ENCODE measurements at places on chromosomes 13 and 19.
A peak's percentile ranks its signal among the peaks of the same experiment; 100 is the strongest.

DNA sequence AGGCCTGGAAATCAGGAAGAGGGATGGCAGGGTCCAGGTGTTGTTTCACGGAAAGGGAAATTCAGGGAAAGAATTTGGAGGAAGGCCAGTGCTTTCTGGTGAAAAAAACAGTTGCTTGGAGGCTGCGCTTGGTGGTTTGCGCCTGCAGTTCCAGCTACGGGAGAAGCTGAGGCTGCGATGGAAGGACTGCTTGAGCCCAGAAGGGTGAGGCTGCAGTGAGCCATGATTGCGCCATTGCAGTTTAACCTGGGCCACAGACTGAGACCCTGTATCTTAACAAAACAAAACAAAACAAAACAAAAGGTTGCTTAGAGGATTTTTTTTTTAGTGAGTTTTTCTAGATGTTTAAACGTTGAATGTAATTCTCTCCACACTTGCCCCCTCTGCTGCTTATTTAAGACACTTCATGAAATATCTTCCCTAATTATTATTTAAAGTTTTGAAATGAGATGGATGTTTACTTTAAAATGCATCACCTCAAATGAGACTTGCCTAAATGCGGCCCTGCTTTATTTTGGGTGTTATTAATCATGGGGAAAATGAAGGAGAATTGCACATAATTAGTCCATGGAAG lies 75.4 kb upstream of the TRPC4 start:
- DNase-seq = no peak

- DNase-seq = no peak
These were observed 36.2 kb upstream of the ENOX1 start for GRCh38 chr13:43822969-43823368.

DNA sequence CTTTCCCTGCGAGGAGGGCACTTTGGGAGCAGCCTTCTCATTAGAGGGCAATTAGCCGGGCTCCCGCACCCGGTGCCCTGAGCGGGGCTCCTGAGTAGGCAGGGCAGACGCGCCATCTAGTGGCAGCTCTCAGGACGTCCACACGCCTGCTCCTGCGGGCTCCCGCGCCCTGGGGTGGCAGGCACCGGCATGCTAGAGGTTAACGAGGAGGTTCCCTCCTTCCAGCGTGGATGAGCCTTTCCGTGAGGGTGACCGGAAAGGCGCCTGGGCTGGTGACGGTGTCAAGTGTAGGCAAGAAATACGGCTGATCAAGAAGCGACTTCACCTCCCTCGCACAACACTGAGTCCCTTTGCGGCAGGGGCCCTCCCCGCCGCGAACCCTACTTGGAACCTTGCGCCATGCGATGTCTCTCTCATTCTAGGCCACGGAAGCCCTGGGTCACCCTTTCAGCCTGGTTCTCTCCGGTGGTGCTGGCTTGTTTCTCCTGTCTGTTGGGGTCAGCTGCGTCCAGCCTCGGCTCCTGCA lies 67.7 kb downstream of the ALOX5AP start:
- DNase-seq = peak; percentile 47

GRCh38 chr19:17499648-17500446 lies 11.6 kb upstream of the PGLS start:
- DNase-seq = peak; percentile 12

DNA sequence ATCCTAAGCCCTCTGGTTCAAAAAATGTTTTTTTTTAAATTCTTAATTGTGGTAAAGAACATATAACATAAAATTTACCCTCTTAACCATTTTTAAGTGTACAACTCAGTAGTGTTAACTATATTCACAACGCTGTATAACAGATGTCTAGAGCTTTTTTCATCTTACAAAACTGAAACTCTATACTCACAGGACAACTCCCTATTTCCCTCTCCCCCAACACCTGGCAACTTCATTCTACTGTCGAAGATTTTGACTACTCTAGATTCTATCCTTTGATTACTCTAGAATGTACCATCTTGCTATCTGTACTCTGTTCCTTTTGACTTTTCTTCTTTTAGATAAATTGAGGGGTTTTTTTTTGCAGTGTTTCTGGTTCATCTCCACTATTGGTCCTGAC lies 200.4 kb downstream of the KLF12 start:
- no peak for DNase-seq

DNA sequence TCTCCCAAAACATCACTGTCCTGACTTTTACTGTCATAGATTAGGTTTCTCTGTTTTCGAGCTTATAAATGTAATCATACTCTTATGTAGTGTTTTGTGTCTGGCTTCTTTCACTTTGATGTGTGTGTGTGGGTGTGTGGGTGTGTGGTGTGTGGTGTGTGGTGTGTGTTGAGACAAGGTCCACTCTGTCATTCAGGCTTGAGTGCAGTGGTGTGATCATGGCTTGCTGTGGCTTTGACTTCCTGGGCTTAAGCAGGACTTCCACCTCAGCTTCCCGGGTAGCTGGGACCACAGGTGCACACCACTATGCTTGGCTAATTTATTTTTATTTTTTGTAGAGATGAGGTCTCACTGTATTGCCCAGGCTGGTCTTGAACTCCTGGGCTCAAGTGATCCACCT lies 59.6 kb downstream of the PDS5B start:
- DNase-seq = no peak

DNA sequence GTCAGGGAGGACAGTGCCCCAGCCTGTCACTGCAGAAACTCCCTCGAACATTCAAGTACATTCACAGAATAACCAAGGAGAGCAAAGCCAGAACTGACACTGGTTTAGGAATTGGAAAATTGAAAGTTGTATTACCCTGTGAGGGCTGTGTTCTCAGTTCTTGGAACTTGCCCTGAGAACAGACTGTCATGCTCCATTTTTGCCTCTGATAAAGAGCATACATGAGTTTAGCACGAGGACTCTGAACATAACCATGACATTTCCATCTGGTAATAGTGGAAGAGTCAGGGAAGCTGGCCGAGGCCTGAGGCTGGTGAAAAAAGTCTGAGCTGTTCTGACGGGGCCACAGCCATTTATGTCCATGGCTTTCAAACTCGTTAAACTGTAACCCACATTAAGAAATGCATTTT lies 15.2 kb upstream of the SLC25A30 start:
- no peak for DNase-seq

DNA sequence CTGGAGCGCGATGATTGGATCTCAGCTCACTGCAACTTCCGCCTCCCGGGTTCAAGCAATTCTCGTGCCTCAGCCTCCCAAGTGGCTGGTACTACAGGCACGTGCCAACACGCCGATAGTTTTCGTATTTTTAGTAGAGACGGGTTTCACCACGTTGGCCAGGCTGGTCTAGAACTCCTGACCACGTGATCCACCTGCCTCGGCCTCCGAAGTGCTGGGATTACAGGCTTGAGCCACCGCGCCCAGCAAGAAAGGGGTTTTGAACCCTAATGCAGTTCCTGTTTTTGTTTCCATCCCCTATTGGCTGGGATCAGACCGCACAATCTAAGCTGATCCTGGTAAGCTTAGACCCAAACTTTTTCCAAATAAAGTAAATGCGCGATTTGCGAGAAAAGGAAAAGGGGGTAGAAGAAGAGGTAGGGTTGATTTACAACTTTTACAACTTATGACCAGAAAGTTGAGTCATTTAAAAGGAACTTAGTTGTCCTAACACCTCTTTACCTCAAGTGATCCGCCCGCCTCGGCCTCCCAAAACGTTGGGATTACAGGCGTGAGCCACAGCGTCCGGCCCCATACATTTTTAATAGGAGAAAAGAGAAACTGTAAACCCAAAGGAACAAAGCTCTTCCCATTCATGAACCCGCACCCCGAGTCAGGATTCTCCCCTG lies 764 bp downstream of the ZNF626 start:
- DNase-seq = no peak

- no peak for DNase-seq
These were observed 30.9 kb downstream of the ALOX5AP start for GRCh38 chr13:30766231-30766630.

GRCh38 chr13:113337556-113337955 lies 26.4 kb downstream of the GRTP1 start:
- DNase-seq = no peak

GRCh38 chr13:49759503-49759902 lies 33.0 kb downstream of the KPNA3 start:
- DNase-seq = no peak

GRCh38 chr19:30810726-30811125 lies 438.5 kb downstream of the ZNF536 start:
- no peak for DNase-seq

GRCh38 chr19:13931391-13932148 lies 6.6 kb downstream of the PODNL1 start:
- DNase-seq = no peak

GRCh38 chr19:13583114-13583513 lies 76.8 kb upstream of the CACNA1A start:
- no peak for DNase-seq

DNA sequence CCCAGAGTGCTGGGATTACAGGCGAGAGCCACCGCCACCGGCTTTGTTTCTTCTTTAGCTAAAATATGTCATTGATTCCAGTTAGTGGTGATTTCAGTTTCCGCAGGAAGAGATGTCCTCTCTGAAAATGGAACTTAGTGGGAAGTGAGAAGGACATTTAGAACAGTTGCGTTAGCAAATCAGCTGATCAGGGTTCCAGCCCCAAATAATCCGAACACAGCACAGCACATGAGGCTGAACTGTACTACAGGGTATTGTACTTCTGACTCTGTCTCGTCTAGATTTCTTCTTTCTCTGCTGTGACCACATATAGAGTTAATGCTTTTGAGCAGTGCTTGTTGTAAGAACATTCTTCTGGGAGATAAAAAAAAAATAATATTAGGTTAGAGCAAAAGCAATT lies 314.4 kb downstream of the MYO16 start:
- no peak for DNase-seq
